ENCODE measurements at places on chromosomes 5 and 9.

DNA sequence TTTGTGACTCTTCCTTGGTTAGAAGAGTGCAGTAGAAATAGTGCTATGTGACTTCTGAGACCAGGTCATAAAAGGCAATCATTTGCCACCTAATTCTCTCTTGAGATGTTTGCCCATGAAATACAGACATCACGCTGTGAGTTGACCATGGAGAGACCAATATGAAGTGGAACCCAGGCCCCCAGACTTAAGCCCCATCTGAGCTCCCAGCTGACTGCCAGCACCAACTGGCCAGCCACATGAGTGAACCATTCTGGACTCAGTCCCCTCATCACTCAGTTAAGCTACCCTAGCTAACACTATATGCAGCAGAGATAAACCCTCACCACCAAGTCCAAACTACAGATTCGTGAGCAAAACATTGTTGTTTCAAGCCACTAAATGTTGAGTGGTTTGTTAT is 60.7 kb upstream of the NIPBL start:
- DNase-seq = no peak

DNA sequence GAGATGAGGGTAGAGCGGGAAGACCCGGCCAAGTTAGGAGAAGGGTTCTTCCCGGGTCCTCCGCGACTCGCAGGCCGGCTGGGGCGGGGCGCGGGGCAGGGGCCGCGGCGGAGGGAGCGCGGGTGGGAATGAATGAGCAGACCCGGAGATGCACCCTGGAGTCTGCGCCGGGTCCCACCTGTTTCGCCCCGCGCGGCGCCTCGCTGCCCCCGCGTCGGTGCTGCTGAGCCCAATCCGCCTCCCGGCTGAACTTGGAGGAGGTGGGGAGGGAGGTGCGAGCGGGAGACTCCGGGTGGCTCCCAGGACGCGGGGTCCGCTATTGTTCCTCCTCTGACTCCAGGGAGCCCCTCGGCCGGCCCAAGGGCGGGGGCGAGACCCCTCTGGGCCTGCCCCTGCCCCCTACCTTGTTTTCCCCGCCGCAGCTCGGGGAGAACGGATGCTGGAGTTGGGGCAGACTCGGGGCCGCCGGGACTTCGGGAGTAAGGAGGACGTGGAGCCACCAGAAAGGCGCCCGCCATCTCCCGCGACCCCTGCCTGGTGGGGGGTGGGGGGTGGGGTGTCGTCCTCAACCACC is 659 bp downstream of the RAI14 start:
- no peak for DNase-seq

- no peak for DNase-seq
Measured at GRCh38 chr9:134626571-134627416, 14.8 kb upstream of the COL5A1 start.

DNA sequence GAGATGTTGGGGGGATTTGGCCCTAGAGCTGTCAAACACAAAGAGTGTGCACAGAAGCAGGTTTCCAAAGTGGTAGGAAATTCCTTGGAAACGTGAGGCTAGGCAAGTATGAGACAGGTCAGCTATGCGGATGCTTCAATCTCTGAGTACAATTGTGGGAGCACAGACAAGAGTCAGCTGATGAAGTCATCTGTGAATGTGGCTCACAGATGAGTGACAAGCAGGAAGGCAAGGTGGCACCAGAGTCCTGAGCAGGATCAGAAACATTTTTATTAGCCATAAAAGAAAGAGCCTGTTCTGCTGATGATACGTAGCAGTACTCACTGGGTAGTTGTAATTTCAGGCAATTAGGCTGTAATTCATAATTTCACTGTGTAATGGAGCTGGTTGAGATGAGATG is 117.0 kb downstream of the DCP2 start:
- DNase-seq = no peak

DNA sequence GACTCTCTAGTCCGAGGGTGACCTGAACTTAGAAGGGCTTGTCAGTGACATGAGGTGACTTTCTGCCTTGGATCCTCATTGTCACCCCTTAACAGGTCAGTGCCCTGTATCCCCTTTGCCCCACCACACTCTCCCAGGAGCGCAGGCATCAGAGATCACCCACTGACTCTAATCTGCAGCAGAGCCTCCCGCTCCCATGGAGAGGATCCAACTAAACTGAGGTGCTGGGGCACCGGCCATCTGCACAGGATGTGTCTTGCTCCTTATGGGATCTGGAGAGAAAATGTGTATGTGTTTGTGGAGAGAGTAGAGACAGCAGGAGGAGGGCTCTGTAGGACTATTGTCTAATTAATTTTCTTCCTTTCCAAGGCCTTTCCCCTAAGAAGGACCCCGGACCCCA is 213.7 kb downstream of the ROR2 start:
- DNase-seq = no peak

GRCh38 chr9:7901621-7902020 is 102.0 kb upstream of the DMAC1 start:
- DNase-seq = no peak

- no peak for DNase-seq
Measured at GRCh38 chr5:99948850-99949249, 586.3 kb upstream of the FAM174A start.

DNA sequence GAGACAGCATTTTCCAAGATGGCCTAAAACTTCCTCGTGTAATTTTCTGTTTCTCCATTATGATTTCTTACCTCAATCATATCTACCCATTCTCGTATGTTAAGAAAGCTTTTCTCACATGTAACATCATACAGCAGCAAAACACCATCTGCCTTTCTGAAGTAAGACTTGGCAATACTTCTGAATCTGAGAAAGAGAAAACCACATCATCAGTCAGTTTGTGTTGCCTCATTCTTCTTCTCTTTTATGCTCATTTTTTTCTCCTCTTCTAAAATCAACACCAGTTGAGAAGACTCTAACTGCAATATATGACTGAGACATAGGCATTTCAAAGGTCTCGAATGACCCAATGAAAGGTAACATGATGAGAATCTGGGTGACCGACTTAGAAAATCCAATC is 66.0 kb downstream of the RASEF start:
- no peak for DNase-seq

- DNase-seq = peak; percentile 13
Measured at GRCh38 chr5:61332851-61333320, 828 bp downstream of the ZSWIM6 start.

- DNase-seq = no peak
Measured at GRCh38 chr5:14008819-14009311, 64.4 kb upstream of the DNAH5 start.

- DNase-seq = no peak
Measured at GRCh38 chr9:129175825-129176633, 2.0 kb downstream of the IER5L start.

GRCh38 chr5:62707131-62707530 is 128.5 kb downstream of the LRRC70 start:
- no peak for DNase-seq

DNA sequence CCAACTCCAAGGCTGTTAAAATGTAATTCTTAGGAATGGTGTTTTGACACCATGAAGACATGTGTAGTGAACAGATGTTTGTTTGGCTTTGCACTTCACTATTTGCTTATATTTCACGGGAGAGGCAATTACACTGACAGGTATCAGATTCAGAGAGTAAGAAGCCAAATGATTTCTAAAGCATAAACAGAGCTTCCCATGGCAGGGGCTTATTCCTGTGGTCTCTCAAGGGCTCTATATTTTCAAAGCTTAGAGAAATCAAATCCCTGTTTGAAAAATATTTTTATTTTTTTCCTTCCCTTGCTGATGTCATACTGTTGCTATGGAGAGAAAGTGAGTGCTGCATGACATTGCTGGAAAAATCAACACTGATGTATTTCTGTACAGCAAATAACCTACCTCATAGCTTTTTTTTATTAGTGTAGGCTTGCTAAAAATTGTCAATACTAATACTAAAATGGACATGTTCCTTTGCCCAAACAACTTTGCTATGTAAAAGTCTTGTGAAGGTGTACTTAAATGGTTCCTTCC is 161.4 kb downstream of the GIN1 start:
- no peak for DNase-seq

DNA sequence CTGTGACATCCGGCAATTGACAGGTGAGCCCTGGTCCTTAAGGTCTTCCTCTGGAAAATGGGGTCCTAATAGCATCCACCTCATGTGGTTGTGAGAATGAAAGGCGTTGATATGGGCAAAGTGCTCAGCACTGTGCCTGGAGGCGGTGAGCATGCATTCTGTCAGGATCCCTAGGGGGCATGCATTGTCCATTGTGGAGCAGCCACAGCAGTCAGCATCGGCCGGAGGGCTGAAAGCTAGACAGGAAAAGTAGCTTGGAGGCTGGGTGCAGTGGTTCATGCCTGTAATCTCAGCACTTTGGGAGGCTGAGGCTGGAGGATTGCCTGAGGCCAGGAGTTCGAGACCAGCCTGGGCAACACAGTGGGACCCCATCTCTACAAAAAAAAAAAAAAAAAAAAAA is 122.2 kb downstream of the LHX2 start:
- no peak for DNase-seq

- no peak for DNase-seq
Measured at GRCh38 chr5:1110307-1111240, 1.3 kb downstream of the SLC12A7 start.

DNA sequence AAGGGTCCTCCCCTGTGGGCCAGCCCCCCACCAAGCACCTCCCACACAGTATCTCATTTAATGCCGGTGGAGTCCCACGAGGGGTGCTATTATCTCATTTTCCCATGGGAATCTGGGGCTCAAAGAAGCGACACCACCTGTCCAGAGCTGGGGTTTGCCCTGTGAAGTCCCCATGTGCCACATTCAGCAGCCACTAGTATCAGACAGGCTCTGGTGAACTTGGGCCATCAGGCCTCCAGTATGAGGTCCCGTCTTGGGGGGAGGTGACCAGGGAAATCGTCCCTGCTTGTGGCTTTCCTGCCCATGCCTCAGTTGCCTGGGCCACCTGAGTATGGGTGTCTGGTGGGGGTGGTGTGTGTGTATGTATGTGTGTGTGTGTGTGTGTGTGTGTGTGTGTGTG is 222.7 kb downstream of the PBX3 start:
- no peak for DNase-seq

- no peak for DNase-seq
Measured at GRCh38 chr9:134361843-134362414, 35.7 kb downstream of the RXRA start.

GRCh38 chr5:66113160-66113559 is 30.9 kb upstream of the SREK1 start:
- no peak for DNase-seq

DNA sequence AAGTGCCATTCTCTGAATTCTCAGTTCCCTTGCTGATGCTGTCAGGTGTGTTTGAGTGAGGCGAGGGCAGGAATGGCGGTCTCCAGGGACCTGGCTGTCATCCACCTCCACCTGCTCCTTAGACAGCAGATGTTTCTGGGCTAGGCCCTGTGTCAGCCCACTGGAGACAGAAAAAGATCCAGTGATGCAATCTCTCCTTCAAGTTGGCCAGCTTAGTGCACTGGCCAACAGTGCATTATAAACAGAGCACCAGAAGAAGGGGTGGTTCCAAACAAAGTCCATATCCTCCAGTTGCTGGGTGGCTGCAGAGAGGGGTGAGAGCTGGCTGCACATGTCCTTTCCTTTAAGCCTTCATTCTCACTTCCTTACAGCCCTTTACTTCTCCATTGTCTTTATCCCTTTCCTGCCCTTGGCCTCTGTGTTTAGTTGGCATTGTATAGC is 26.5 kb downstream of the NANS start:
- DNase-seq = no peak
